Mesenchymal stem cell (in vitro differentiated cells and primary cell): ENCODE measurements at places on chromosomes 11 and 22.

DNA sequence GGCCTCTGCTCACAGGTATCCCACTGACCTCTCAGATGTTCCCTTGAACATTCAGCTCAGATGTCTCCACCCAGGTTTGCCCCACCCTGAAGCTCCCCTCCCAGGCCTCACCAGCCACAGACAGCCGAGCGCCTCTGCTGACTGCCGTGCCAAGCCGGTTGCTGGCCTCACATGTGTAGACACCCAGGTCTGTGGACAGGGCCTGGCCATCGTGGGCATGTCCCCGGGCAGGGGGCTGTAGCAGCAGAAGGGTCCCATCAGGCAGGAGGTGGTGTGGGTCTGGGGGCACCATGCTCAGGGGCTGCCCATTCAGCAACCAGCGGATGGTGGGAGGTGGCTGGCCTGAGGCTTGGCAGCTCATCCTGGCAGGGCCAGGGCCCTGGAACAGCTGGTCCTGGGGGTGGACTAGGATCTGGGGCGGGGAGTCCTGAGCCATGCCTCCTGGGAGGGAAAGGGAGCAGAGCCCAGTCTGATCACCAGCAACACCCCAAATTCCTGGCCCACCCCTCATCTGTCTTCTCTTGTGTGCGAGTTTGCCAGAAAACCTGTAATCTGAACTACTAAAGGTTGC is 759 bp downstream of the ROBO4 start:
- H3K4me3 ChIP-seq: peak overlapping the region; percentile 53
- no peak overlapping the region for H3K27ac ChIP-seq
- H3K27me3 ChIP-seq: peaks cover 9% of the 10 kb centered on the region
- H3K36me3 ChIP-seq: no peaks in the 10 kb centered on the region
- DNase-seq: no peak

GRCh38 chr22:49507607-49508292 is 319.9 kb downstream of the BRD1 start:
- H3K4me3 ChIP-seq: no peak overlapping the region
- H3K4me1 ChIP-seq: no peaks in the 10 kb centered on the region
- no peaks in the 10 kb centered on the region for H3K27me3 ChIP-seq

DNA sequence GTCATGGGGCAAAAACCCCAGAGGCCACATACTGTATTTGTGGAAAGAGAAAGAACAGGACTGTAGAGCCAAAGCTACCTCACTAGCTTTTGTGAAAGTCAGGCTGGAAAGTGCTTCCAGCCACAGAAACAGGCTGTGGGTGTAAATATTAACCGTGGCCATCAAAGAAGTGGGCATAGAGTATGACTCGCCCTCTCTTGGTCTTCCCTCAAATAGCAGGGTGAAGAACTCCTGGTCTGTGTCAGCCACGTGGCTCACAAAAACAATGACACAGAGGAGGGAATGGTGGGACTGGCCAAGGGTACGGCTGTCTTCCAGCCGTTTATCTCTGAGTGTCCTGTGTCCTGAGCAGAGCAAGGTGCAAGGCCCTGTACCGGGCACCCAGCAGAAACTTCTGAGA is 37.6 kb upstream of the UBASH3B start:
- DNase-seq: no peak
- H3K27ac ChIP-seq: no peak overlapping the region
- H3K36me3 ChIP-seq: no peaks in the 10 kb centered on the region
- no peak overlapping the region for H3K4me3 ChIP-seq
- H3K27me3 ChIP-seq: peaks cover 40% of the 10 kb centered on the region
- H3K4me1 ChIP-seq: peaks cover 2% of the 10 kb centered on the region

DNA sequence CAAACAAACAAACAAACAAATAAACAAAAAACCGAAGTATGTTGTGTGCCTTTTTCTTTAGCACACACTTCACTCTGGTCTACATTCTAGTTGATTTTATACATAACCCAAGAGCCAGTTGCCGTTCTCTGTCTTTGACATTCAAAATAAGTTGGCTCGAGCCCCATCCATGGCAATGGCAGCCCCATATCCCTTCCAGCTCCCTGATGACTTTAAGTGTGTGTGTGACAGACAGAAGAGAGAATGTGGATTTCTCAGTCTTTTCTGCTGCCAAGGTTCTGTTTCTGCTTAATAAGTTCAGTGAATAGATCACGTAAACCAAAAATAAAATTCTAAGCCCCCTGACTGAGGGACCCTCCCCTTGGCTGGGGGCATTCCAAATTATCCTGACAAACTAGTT is 100.6 kb upstream of the TENM4 start:
- no peaks in the 10 kb centered on the region for H3K4me1 ChIP-seq
- no peaks in the 10 kb centered on the region for H3K36me3 ChIP-seq
- no peak overlapping the region for H3K4me3 ChIP-seq
- no peak overlapping the region for H3K27ac ChIP-seq
- DNase-seq: no peak

DNA sequence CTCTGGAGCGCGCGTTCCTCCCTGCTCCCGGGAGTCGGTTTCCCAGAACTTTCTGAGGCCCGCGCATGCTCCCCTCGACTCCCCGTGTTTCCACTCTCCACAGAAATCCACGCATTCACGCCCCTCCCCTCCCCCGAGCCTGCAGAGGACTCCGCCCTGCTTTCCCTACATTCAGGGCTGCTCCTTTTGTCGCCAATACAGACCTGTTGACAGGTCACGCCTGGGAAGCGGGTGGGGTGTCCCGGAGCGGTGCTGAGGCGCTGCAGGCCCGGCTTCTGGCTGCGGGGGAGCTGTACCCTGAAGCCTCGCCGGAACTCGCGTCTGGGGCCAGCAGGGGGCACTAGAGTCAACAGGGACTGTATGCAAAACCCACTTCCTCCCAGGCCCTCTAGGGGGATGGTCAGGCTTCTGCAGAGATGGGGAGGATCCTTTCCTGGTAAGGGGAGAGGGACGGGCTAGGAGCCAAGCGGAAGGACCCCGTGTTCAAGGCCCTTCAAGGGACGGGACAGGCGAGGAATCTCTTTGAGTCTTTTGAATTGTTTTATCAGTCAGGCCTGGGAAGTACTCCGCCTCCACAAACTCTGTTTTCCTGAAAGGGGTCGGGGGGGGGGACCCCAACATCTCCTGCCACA is at the start of gene PRAME:
PRAME (minus strand) TSS at position 294 of the 632 bp plus-strand sequence. CDS start 2,433 bp downstream, outside the sequence.
- peak; percentile 4 for DNase-seq
- H3K27me3 ChIP-seq: no peaks in the 10 kb centered on the region
- no peak within 1 kb of the TSS for H3K27ac ChIP-seq
- H3K4me3 ChIP-seq: no peak within 1 kb of the TSS
- no peaks in the 10 kb centered on the region for H3K36me3 ChIP-seq

GRCh38 chr22:39388261-39389011 is 11.1 kb upstream of the TAB1 start:
- H3K4me1 ChIP-seq: peaks cover 17% of the 10 kb centered on the region
- DNase-seq: peak; percentile 88
- H3K27ac ChIP-seq: no peak overlapping the region
- H3K36me3 ChIP-seq: no peaks in the 10 kb centered on the region

GRCh38 chr22:22721681-22722354 is 77.4 kb downstream of the GGTLC2 start:
- DNase-seq: peak; percentile 9
- H3K4me3 ChIP-seq: no peak overlapping the region
- no peaks in the 10 kb centered on the region for H3K4me1 ChIP-seq
- H3K36me3 ChIP-seq: no peaks in the 10 kb centered on the region
- no peak overlapping the region for H3K27ac ChIP-seq

GRCh38 chr11:2144544-2145248 is 5.5 kb upstream of the IGF2 start:
- H3K4me3 ChIP-seq: no peak overlapping the region
- peaks cover 92% of the 10 kb centered on the region for H3K27me3 ChIP-seq
- H3K4me1 ChIP-seq: peaks cover 36% of the 10 kb centered on the region
- no peaks in the 10 kb centered on the region for H3K36me3 ChIP-seq

DNA sequence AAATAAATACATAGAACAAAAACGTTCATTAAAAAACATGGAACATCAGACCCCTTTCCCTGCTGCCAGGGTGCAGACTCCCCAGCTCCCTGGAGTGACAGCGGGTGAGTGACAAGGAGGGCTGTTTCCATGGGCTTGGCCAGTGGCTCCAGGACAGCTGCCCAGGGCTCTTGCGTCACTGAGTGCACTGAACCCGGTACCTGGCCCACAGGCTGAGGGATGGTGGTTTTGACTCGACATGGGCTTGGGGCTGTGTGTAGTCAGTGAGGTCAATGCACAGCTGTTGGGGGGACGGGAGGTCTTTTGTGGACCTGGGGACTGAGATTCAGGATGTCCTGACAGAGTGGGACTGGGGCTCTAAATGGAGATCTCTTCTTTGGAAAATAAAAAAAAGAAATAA is 142.1 kb upstream of the B3GAT1 start:
- no peaks in the 10 kb centered on the region for H3K4me1 ChIP-seq
- no peaks in the 10 kb centered on the region for H3K36me3 ChIP-seq
- DNase-seq: no peak
- H3K27ac ChIP-seq: no peak overlapping the region
- no peaks in the 10 kb centered on the region for H3K27me3 ChIP-seq

GRCh38 chr11:27699242-27699925 is 871 bp downstream of the BDNF start:
- no peaks in the 10 kb centered on the region for H3K4me1 ChIP-seq
- DNase-seq: peak; percentile 71
- H3K27me3 ChIP-seq: no peaks in the 10 kb centered on the region
- H3K27ac ChIP-seq: peak overlapping the region; percentile 82
- no peaks in the 10 kb centered on the region for H3K36me3 ChIP-seq
